NCI-H82 (cell line): ENCODE measurements at places on chromosomes 1 and 21.

- no peak for DNase-seq
Measured at GRCh38 chr21:26188422-26188821, 17.9 kb upstream of the APP start.

DNA sequence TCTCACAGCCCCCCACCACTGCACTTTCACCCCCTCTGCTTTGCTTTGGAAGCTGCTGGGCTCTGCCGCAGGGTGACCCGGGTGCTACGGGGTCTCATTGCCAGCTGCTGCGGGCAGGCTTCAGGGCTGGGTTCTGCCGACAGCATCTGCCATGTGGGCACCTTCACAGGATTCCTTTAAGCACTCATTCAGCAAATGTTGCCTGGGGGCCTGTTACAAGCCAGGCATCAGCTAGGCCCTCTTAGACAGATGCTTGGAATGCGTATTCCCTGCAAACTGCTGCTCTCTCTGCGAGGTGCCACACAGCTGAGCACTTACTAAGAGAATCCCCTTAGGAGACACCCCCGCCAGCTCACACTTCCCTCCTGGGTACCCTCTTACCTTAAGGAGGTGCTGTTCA lies 29.2 kb downstream of the COL16A1 start:
- DNase-seq = peak; percentile 49

DNA sequence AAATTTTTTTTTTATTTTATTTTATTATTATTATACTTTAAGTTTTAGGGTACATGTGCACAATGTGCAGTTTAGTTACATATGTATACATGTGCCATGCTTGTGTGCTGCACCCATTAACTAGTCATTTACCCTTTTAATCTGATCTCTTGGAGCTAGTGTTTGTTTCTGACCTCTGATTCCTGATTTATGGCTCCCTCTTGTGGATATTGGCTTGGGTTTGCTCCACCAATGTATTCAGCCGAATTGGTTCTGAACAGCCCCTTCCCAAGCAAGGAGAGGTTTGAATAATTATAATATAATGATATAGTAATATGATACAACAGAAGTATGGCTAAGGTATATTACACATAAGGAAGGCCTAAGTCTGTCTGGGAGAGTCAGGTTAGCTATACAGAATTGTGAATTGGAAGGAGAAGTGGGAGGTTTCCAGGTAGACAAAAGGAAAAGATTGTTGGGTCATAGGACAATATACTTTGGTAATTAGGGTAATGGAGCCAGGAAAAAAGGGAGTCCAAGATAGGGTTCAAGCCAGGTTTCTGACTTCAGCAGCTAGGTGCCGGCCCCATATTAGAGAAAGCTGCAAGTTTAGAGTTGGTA lies 53.1 kb upstream of the HMCN1 start:
- DNase-seq = peak; percentile 81

GRCh38 chr1:211520641-211521040 lies 28.7 kb upstream of the RD3 start:
- peak; percentile 67 for DNase-seq

DNA sequence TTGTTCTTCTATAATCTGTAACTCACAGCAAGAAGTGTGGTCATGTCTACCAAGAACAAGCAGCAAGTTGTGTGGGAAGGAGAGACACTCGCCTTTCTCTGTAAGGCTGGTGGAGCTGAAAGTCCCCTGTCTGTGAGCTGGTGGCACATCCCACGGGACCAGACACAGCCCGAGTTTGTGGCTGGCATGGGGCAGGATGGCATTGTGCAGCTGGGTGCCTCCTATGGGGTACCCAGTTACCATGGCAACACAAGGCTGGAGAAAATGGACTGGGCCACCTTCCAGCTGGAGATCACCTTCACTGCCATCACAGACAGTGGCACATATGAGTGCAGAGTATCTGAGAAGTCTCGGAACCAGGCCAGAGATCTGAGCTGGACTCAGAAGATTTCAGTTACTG lies 15.5 kb downstream of the CD101 start:
- DNase-seq = no peak

- no peak for DNase-seq
Measured at GRCh38 chr1:196980859-196981258, 3.5 kb downstream of the CFHR5 start.

- DNase-seq = peak; percentile 88
Measured at GRCh38 chr1:63691701-63692425, 82.0 kb upstream of the ROR1 start.

DNA sequence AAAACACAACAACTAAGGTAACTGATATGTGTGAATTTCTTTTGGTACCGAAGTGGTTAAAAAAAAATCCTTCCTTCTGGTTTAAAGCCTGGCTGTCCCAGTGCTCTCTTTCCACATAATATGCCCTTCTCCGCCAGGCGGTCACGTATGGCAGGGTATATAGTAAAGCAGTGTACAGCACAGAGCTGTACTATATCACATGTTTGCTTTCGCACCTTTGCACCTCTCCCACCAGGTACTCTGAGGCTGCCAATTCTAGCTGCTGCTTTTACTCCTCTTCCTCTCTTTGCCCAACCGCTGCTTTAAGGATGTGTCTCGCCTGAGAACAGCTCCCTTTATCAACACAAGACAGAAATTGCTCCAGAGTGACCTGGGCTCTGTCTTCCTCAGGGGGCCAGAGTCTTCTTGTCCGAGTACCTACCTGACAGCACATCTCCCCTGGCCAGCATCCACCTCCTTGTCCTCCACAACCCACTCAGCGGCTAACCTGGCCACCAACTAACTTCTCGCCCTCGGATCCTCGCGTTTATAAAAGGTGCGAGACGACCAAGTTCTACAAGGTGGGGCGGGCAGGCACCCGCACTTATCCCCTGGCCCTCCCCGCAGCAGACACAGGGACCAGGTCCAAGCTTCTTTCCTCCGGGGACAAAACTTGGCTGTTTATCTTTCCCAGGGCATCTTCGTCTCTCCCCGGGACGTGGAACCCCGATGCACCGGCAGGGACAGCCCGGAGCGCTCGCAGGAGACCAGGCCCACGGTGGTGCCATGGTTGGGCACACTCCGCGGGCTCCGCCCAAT lies 1.6 kb downstream of the COLGALT2 start:
- DNase-seq = peak; percentile 53

GRCh38 chr1:67666636-67667035 lies 18.4 kb upstream of the GADD45A start:
- peak; percentile 49 for DNase-seq

DNA sequence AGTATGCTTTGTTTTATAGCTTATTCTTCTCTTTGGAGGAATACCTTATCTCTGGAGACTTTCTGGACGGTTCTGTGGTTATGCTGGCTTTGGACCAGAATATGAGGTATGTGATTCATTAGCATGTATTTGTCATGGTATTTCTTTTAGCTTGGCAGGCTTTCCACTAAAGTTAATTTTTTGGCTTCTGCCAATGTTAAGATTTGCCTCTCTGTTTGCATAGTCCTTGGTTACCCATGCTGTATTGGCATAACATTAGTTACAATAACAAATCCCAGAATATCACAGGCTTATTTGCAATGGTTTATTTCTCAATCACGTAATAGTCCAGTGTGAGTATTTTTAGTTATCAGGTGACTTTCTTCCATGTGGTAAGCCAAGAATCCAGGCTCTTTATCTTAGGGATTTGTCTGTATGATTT lies 9.7 kb downstream of the ZMPSTE24 start:
- no peak for DNase-seq

GRCh38 chr21:27450216-27450615 lies 483.3 kb upstream of the ADAMTS5 start:
- no peak for DNase-seq

DNA sequence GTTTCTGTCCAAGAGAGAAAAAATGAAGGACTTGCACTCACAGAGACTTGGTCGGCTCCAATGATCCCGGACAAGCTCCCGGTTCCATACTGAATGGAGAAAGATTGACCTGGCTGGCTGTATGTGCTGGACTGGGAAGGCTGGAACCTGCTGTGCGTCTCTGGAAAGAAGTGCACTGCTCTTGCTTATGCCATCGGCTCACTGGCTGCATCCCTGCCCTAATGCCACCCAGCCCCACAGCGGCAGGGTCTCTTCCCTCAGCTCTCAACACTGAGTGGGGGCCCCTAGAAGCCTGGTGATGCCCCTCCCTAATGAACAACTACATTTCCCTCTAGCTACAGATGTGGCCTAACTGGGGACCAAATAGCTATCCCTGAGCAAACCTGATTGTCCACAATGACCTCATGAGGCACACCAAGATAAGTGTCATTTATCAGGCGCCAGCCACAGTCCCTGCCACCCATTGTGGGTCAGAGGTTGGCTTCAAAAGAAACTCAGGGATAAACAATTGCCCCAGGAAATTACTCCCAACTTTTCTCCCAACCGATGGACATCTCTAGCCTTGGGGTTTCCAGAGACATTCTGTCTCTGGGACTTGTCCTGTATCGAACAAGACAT lies 2.6 kb downstream of the CTSE start:
- no peak for DNase-seq

DNA sequence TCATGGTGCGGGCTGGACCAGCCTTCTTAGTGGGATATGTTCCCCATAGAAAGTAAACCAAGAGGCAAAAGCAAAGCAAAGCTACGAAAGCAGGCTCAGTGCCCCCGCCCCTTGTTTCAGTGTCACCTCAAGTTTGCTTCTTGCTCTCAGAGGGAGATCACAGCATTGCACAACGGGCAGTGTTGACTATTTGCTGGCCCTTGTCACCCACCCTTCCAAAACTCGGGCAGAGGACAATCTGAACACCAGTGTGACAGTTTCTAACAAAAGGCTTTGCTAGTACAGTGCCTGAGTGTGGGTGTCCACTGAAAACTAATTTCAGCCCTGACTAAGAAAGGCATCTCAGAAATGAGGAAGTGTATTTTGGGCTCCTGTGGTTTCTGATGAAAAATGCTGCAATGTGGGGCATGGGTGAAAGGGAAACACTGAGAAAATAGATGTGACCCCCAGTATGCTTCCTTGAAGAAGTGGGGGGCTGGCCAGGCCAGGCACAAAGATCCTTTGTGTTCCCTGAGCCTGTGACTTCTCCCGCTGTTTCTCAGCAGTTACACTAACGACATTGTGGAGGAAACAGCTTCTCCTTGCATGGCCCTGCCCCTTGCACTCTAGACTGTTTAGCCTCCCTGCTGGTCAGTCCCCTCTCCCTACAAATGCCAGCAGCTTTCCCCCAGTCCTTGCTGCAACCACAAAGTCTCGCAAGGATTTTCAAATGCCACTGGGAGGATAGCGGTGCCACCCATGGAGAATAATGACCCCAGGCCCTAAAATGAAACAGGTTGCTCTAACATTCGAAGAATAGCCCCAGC lies 33.3 kb upstream of the KCNE1 start:
- no peak for DNase-seq

GRCh38 chr21:42312626-42313104 lies 2.5 kb downstream of the TFF3 start:
- DNase-seq = no peak

- no peak for DNase-seq
Measured at GRCh38 chr1:11078631-11079030, 18.8 kb upstream of the SRM start.

- DNase-seq = no peak
Measured at GRCh38 chr1:83836543-83836942, 162.4 kb downstream of the TTLL7 start.

GRCh38 chr21:44407493-44407892 lies 47.8 kb upstream of the LRRC3 start:
- no peak for DNase-seq

DNA sequence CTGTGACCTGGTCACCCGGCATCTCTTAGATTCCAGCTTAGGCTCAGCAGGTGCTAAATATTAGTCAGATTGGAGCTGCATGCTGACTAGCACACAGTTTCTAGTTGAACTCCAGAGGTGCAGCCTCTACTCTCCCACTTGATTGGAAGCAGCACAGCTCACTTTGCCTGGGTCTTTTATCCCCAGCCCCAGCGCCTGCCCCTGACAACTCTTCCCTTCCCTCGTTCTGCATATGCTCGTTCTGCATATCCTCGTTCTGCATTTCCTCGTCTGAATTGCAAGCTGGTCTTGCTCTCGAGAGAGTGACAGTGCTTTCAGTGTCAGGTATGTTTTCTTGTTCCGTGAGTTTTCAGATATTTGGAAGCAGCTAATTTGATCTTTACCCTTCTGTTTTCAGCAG lies 11.7 kb downstream of the COL18A1 start:
- no peak for DNase-seq

GRCh38 chr1:100034470-100034869 lies 64.7 kb downstream of the SLC35A3 start:
- DNase-seq = peak; percentile 61

GRCh38 chr1:24992761-24993211 lies 62.7 kb upstream of the RUNX3 start:
- no peak for DNase-seq

DNA sequence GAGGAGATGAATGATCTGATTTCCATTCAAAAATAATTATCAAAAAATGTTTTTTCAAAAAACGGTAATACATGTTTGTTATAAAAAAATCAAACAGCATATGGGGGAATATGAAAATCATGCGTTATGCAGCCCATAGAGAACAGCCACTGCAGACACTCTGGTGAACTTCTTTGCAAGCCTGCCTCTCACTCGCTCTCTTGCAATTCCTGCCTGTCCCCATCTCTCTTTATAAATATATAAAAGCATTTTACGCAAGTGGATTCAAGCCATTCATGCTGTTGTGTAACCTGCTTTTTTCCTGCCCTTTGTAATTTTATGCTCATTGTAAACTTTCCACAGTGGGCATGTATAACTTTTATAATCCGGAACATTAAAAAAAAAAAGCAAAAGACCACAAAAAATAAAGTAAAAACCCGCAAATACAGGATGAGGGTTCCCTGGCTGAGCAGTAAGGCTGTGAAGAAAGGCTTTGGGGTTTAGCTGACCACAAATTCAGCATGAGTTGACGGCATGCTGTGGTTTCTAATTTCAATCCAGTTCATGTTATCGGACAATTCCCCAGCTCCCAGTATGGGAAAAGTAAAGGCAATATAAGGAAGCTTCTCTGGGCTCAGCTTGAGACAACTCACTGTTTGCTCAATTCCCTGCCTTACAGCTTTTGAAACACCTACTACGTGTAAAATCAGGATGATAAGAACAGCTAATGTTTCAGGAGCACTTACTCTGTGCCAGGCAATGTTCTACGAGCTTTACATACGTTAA lies 52.8 kb upstream of the ZBTB40 start:
- no peak for DNase-seq
